ENCODE measurements at places on chromosomes 7 and 10. TPM values are rescaled to one million over a fixed set of nuclear protein-coding genes. Genes with fewer than 3 reads are reported as not detected.

DNA sequence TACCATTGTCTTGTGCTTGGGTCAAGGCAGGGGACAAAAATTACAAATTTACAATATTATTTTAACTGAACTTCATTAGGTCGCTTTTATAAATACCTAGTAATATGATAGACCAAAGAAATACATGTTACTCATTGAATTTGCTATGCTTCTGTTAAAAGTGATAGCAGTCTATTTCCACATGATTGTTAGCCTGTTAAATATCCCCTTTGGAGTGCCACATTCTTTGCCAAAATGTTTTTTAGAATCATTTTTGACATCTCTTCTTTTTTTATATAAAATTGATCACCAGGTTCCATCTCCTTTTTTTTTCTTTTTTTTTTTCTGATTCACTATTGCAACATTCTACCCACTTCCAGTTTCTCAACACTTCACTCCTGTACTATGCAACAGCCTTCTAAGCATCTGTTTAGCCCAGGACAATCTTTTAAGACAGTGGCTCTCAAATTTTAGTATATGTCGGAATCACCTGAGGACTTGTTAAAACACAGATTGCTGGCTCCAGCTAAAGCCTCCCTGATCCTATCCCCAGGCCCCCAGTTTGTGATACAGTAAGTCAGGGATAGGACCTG lies 16.4 kb upstream of the NDUFA5 start:
- DNase-seq, result no peak

DNA sequence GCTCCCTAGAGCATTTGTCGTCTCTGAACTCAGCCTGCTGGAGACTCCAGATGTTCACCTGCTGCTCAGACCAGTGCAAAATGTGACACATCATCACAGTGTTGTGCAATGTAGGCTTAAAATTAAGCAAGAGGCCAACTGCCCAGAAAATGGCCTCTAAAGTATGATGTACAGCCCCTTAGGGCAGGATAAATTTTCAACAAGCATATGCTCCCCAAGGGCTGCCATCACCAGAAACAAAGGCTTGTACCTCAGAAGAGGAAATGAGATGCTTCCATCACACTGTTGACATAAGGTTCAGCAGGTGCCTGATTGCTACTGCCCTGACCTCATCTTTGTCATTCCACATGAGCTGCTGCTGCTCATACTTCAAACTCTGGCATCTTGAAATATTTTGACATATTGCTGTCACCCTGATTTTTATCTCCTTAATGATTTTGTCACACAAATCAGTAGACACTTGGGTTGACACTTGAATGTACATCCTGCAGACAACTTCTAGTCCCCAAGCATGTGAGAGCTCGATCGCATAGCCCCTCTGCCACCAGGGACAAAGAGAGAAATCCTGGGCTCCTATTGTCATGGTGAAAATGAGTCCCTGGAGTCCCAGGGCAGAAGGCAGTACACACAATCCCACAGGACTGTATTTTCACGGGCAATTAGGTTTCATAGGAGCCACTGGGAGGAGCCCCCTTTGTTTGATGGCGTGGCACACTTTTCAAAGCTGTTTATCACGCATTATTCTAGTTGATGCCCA lies 219.7 kb upstream of the STK17A start:
- DNase-seq, result no peak

DNA sequence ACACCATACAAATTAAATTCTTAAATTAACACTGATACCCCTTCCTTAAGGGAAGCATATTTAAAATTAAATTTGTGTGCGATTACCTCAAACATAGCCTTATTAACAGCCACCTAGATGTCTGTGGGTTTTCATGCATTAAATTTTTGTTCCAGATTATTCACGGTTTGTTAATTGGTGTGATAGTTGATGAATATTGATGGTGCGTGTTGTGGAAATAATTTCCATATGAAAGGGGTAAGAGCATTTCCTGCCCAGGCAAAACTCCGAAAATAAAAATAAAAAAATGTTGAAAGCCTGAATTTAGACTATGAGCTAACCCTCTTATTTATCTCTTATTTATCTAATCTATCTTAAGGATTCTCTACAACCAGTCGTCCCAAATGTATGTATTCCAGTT lies 679.3 kb upstream of the CELF2 start:
- no peak for DNase-seq

- no peak for DNase-seq
These were observed 107.4 kb downstream of the PARD3 start for GRCh38 chr10:34707656-34708055.

GRCh38 chr10:93813507-93814465 lies 56.0 kb downstream of the LGI1 start:
- peak; percentile 67 for DNase-seq

- peak; percentile 71 for DNase-seq
These were observed 81.9 kb upstream of the DYNC1I1 start for GRCh38 chr7:95690367-95690947.

DNA sequence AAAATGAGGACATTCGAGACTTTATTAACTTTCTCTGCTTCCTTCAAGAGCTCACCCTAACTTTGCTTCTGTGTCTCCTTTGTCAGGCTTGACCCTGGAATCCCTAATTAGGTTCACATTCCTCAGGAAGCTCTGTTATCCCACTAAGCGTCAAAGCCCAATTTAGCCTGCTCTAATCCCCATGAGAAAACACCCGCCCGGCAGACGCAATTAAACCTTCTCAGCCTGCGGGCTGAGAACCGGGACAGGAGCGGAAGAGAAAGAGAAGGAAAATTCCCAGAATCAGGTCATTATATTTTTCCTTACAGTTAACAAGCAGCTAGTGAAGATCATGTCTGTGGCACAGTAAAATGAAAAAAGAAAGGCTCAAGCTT lies 93.0 kb downstream of the TNS3 start:
- peak; percentile 46 for DNase-seq

DNA sequence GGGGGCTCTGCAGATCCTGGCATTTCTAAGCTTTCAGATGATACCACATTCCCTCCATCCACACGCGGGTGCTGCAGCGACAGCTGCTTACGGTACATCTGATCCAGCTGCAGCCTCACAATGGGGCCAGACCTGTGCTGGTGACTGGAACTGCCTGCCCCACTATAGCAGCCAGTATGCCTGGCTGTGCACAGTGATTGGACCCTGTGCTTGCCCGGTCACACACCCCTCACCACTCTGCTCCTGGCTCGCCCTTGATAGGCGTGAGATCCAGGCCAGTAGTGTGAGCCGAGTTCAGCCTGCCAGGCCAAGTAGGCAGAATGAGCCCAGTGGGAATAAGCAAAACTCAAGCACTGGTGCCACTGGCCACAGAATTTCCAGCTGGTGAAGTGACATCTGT lies 164.8 kb downstream of the NRBF2 start:
- peak; percentile 19 for DNase-seq

GRCh38 chr10:76395251-76395650 lies 963.8 kb downstream of the LRMDA start:
- DNase-seq, result no peak

DNA sequence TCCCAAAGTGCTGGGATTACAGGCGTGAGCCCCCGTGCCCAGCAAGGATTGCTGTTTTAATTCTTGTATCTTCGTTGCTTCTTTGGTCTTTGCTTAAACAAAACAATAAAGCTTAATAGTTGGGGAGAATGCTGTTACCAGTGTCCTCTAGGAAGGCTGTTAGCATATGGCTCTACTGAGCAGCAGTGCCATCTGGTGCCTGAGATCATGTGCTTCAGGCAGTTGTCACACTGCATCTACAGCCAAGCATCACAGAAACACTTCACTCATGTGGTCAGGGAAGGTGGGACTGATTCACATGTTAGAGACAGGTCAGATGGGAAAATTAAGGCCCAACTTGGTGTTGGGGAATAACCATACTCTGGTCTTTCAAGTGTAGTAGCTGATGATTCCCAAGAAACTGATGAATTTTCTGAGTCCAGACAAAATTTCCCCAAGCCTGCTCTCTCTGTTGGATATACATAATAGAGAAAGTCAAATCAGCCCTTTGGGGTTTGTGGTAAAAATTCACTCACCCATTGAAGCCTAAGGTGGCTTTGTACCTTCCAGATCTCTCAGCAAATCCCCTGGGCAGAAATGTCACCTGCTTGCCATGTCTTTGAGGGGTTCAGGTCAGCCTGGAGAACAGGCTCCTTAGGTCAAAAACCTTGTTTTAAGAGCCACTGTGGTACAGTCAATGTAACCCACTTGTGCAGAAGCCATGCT lies 28.4 kb downstream of the UBE2D4 start:
- peak; percentile 79 for DNase-seq

Gene NXPH1
- total RNA-seq, result 0.13 TPM

Gene SNX10
- not detected for total RNA-seq

Gene IMPDH1
- 35.4 TPM for total RNA-seq

Gene NCAPG2
- 15.5 TPM for total RNA-seq

Gene FAM25C
- not detected for total RNA-seq
